ENCODE measurements at places on chromosomes 4 and X. TPM values are rescaled to one million over a fixed set of nuclear protein-coding genes. Genes with fewer than 3 reads are reported as not detected.
A peak's percentile ranks its signal among the peaks of the same experiment; 100 is the strongest.

DNA sequence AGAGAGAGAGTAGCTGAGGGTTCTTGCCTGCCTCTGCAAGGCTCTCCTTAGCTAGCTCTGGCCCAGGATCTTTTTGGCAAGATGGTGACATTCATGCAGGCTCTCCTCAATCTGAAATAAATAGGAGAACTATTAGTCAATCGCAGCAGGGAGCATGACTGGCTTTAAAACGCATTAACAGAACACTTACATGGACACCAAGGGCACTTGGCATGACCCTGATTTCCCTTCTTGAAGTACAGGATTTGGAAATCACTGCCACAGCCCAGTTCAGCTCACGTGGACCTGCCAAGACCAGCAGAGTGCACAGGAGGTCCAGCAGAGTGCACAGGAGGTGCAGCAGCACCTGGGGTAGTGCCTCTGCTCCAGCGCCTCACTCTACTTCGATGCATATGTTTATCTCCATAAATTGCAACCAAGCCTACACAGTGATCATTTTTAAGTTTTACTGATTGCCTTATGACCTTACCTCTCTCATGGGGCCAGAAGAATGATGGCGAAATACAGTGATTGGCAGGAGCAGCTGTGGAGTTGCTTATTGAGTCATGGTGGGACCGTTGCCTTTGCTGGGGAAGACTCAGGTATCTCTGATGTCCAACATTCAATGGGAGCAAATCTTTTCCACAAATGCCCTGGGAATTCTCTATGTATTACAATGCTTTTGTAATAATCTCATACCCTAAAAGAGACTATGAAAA is 122.4 kb downstream of the SYNPO2 start:
- peak; percentile 26 for DNase-seq

DNA sequence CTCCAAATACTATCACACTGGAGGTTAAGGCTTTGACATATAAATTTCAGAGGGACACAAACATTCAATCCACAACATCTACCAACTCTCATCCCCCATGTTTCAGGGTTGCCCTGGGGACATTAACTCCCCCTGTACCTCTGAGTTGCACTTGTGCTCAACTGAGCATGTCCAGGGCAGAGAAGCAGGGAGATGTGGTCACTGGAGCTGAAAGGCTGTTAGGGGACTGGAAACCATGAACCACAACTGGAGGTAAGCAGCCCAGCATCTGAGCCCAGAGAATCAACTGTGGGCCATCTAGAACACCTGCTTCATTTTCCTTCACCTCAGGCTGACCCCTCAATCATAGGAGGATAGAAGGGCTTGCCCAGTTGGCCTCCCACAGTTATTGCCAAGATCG is 641.1 kb downstream of the MID1IP1 start:
- DNase-seq, result no peak

GRCh38 chrX:50747471-50747900 is 66.5 kb downstream of the SHROOM4 start:
- DNase-seq, result peak; percentile 10

DNA sequence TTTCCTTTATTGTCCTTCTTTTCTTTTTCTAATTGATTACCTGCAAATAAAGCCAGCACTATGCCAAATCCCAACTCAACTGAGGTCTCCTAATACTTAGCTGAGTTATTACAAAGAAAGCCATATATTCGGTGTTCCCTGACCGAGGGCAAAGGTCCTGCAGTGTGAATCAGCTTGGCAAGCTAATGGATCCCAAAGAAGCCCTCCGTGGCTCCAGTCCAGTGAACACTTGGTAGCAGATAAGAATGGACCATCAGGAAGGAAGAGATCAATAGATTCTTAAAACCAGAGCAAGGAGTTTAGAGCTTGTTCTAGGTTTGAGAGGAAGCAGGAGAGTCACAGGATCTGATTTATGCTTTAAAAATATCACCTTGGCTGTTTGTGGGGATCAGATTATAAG is 8.5 kb downstream of the LDB2 start:
- no peak for DNase-seq

DNA sequence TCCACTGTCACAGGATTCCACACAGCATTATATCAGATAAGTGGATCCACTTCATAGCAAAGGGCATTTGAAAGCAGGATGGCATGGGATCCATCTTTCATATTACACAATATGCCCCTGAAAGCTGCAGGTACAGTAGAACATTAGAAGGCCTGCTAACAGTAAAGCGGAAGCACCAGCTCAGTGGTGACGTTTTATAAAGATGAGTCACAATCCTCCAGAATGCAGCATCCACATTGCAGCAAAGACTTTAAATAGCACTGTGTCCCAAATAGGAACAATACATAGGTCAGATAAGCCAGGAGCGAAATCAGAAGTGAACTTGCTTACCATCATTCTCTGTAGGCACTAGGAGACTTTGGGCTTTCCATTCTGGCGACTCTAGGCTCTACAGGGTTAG is 609.5 kb upstream of the FAT1 start:
- DNase-seq, result no peak

DNA sequence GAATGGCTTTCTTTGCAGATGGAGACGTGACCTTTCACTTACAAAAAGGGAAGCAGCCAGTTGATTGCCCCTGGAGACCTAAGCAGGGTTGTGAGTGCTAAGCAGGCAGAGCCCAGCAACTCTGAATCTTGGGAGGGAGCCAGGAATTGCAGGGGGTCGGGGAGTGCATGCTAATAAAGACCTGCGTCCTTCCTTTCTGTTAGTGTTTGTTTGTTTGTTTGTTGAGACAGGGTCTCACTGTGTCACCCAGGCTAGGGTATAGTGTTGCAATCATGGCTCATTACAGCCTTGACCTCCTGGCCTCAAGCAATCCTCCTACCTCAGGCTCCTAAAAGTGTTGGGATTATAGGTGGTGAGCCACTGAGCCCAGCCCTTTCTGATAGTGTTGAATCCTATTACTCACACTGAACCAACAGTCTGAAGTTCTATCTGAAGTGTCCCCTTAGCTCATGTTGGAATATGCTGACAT is 137.4 kb downstream of the CEP135 start:
- DNase-seq, result no peak

- no peak for DNase-seq
Observed at GRCh38 chr4:138184886-138185285, 57.3 kb downstream of the SLC7A11 start.

GRCh38 chrX:95949588-95949987 is 735.1 kb upstream of the DIAPH2 start:
- DNase-seq, result no peak

DNA sequence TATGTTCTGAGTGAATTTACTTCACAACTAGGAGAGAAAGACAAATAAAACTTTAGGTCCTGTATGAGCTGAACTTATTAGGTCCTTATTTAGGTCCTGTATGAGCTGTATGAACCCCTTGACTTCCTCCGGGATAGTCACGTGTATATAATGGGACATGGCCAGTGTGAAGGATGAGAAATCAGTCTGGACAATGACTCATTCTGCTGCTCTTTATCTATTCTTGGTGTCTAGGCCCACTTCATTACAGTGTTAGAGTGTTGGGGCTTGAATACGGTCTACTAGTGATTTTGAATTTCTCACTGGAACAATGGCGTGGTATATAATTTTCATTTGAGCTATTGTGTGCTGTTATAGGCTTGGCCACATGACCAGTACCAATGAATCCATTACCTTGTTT is 21.9 kb downstream of the STK26 start:
- no peak for DNase-seq

DNA sequence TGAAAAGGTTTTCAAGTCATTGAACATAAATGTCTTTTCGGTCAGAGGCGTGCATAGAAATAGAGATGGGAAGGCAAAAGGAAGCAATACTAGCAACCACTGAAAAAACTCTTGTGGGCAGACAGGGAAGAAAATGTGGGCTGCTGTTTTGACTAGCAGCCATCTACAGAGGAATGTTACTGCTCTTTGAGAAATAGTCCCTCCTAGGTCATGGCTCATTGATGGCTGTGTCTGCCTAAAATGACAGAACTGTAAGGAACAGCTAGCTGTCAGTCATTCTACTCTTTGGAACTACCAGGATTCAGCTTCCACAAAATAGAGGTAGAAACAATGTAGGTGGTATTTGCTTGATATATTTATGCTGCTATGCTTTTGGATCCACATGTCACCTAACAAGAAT is 26.9 kb upstream of the TMPRSS11B start:
- DNase-seq, result peak; percentile 21

DNA sequence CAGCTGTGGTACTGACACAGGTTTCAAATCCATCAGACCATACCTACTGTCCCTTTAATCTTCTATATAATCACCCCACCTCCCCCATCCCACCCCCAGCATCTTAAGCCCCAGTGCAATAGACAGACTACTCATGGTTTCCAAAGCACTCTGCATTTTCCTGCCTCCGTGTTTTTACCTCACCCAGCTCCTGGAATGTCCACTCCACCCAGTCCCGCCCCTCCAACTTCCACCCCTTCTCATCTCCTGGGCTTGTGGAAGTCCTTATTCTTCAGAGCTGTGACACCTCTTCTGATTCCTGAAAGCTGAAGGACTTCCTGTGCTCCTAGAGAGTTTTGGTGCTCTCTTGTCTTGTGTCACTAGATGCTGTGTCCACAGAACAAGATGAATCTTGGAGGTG is 94.3 kb downstream of the EFNB1 start:
- no peak for DNase-seq

- DNase-seq, result no peak
Observed at GRCh38 chrX:121161501-121161933, 114.1 kb downstream of the GLUD2 start.

DNA sequence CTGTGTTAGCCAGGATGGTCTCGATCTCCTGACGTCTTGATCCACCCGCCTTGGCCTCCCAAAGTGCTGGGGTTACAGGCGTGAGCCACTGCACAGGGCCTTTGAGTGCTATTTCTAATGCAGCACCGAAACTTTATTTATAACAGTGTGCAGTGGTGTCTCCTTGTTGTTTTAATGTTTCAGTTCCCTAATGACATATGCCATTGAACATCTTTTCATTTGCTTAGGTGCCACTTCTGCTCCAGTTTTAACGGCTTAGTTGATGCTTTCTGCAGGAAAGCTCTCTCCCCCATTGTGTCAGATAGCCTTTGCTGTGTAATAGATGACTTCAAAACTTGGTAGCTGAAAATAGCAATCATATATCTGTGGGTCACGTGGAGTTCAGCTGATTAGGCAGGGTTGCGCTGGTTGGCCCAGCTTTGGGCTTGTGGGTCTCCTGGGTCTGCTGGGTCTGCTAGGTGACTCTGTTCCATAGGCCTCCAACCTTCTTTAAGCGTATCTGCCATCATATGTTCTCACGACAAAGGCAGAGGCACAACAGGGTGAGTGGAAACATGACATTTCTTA is 76.4 kb upstream of the SHISA3 start:
- no peak for DNase-seq

GRCh38 chr4:41323179-41323578 is 66.5 kb downstream of the UCHL1 start:
- DNase-seq, result peak; percentile 26

DNA sequence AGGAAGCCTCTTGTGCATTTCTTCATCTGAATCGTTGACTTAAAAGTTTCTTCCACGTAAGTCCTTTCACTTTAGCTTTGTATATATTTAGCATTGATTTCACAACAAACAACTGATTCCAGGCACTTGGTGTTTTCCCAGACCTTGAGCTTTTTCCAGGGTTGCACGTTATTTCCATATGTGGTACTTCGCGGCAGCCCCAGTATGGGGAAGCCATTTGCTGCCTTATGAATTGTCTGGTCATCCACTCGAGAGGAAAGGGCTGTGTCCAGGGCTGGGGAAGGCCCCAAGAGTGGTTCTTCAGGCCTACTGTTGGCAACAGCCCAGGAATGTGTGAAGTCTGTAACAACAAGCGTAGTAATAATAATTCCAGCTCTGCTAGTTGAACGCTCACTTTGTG is 2.8 kb upstream of the TLR8 start:
- no peak for DNase-seq

DNA sequence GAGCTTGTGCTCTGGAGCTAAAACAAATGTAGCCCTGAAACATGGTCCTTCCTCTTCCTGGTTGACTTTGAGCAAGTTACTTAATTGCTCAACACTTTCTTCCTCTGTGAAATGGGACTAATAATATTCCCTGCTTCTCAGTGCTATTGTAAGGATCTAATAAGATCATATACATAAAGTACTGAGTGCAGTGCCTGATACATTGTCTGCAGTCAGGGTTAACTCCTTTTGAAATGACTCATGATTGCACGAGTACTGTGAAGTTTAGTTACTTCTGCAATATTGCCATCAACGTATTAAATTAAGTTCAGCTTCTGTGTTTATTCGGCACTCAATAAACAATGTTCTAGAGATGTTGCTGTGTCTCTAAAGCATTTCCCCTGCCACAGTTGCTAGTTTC is 91.8 kb upstream of the HPRT1 start:
- DNase-seq, result no peak

- no peak for DNase-seq
Observed at GRCh38 chrX:9873360-9873759, 87.1 kb downstream of the SHROOM2 start.

DNA sequence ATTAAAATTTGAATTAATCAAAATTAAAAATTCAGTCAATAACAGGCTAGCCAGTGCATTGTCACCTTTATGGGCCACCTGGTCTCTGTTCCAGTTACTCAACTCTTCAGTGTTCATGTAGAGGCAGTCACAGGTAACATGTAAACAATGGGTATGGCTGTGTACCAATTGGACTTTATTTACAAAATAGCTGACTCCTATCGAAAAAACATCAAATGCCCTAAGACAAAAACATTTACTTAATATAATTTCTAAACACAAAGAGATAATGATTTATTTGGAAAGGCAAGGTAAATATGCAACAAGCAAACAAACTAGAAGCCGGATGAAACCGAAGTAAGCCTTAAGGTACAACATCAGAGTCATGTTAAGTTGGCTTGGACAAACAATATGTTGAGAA is 8.8 kb downstream of the TMEM150C start:
- DNase-seq, result no peak

GRCh38 chr4:158543191-158543590 is 21.5 kb downstream of the RXFP1 start:
- no peak for DNase-seq

DNA sequence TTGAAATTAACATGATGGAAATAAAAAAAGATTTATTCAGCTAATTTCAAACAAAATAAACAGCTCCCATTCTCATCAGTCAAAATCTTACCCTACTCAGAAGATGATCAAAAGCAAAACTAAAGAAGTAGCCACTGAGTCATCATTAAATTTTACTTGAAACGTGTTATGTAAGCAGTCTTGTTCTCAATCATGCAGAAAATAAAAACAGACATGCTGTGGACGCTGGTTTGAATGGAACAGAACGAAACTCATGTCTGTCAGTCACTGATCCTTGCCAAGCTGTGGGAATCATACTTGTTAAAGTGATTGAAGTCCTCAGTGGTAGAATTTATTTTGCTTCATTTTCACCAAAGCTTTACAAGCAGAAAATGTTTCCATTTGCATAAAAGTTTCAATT is 77.2 kb upstream of the TLR3 start:
- no peak for DNase-seq

GRCh38 chrX:104166735-104167436 is 633 bp downstream of the FAM199X start:
- no peak for DNase-seq

GRCh38 chrX:155052738-155053498 is 18.0 kb downstream of the CMC4 start:
- no peak for DNase-seq

Gene TLR2
- not detected for total RNA-seq

Gene GABRG1
- not detected for total RNA-seq

Gene NXF3
- not detected for total RNA-seq

Gene TMPRSS11B
- not detected for total RNA-seq

All from fibroblast of the aortic adventitia (primary cell).